Astrocyte of the hippocampus (primary cell): ENCODE measurements at places on chromosomes 7 and 10.

DNA sequence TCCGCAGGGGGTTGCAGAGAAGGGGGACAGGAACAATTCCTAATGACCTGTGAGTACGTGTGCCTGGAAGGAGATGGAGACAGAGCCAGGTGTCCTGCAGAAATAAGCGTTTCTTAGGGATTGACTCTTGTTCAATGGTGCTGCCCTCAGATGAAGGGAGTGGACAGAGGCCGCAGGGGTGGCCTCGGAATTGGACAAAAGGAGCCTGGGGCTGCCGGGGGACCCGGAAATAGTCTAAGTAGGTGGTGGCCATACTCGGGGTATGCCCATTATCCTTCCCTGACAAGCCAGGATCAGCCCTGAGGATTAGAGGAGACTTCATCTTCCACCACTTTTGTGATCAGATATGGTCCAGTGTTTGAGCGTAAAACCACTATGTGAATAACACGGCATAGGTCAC lies 39.2 kb downstream of the ELFN1 start:
- DNase-seq = no peak

DNA sequence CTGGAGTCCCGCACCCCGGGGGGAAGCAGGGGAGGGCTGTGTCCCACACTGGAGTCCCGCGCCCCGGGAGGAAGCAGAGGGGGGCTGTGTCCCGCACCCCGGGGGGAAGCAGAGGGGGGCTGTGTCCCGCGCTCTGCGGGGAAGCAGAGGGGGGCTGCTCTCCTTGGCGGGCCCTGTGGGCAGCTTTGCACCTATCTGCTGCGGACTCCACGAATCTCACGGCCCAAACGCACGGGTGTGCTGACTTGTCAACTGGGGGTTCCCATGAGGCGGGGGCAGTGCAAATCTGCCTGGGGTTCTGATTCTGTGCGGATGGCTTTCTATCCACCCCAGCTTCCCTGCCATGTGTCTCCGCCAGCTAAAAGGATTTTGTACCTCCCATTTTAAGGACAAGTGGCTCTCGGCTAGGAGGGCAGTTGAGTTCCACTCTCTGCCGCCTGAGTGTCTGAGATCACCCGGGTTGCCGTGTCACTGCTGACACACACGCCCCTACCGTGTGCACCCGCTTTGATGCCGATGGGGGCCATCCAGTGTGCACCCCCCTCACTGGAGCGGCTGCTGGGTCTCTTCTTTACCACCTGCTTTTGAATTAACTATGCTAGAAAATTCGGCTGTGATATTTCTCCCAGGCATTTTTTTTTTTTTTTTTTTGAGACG lies 20.5 kb downstream of the GPER1 start:
- DNase-seq = no peak

- no peak for DNase-seq
Observed at GRCh38 chr7:47191876-47192291, 390.0 kb downstream of the TNS3 start.

GRCh38 chr10:86177537-86178155 lies 188.9 kb downstream of the GRID1 start:
- DNase-seq = no peak

DNA sequence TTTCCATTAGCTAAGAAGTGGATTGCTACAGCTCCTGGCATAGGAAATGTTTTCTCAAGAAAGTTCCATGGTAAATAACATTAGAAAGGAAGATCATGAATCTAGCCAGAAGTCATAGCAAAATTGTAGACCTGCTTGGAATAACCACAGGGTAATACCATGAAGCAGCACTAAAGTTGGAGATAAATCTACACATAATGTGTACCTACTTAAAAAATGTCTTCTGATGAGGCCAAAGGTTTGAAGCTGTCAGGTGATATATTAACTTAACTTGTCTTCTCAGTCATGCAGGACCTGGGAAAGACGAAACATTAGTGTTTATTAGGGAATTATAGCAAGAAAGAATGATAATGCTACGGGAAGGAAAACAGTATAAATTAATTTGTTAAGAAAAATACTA lies 6.3 kb downstream of the CISD1 start:
- DNase-seq = no peak

- DNase-seq = peak; percentile 39
Observed at GRCh38 chr7:128217030-128217805, 23.9 kb upstream of the LEP start.

DNA sequence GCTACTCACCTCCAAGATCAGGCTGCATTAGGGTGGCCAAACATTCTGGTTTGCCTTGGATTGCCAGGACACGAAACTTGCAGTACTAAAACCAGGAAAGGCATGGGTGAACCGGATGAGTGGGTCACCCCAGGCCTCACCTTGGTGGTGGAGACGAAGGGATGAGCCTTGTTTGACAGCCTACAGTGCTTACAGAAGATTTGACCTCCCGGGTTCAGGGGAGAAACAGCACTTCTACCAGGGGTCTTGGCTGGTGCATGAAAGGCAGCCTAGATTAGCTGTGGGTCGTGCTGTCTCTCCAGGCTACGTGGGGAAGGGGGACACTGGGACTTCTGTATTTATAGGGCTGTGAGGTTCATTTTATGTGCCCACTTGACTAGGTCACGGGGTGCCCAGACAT lies 469.8 kb downstream of the PLXNA4 start:
- DNase-seq = no peak

DNA sequence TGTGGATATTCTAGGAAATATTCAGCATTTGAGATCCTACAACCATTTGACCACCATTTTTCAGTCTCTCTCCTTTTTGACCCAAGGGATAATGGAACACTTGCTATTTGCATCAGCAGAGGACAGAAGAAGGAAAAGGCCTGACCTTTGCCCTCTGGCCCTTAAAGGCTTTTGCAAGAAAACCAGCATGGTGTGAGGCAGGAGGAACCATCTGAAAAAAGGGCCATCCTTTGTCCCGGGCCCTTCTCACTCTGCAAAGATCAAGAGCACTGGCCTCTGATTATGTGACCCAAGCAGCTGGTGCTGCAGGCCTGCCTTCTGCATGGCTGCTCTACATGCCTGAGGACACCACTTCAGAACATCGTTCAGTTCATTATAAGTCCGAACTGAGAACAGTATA lies 133.3 kb upstream of the STK17A start:
- no peak for DNase-seq

DNA sequence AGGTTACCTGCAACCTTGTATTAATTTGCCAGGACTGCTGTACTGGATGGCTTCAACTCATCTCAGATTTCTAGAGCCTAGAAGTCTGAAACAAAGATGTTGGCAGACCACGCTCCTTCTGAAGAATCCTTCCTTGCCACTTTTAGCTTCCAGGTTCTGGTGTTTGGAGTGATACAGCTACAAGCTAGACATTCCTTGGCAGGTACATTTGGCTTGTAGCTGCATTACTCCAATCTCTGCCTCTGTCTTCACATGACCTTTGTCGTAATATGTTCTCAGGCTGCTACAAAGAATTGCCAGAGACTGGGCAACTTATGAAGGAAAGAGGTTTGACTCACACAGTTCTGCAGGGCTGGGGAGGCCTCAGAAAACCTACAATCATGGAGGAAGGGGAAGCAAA lies 146.3 kb downstream of the GALNT17 start:
- DNase-seq = peak; percentile 35

DNA sequence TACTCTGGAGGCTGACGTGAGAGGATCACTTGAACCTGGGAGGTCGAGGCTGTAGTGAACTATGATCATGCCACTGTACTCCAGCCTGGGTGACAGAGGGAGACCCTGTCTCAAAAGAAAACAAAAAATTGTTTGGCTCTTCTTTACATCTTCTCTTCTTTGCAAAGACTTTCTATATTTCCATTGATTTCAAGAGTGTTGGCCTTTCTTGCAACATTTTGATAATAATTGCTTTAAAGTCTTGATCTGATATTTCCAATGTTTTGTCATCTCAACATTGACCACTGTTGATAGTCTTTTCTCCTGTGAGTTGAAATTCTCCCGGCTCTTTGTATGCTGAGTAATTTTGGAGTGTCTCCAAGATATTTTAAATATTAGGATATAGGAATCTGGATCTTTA lies 17.8 kb upstream of the CLDN4 start:
- no peak for DNase-seq

GRCh38 chr10:78199759-78200158 lies 166.1 kb downstream of the RPS24 start:
- no peak for DNase-seq

DNA sequence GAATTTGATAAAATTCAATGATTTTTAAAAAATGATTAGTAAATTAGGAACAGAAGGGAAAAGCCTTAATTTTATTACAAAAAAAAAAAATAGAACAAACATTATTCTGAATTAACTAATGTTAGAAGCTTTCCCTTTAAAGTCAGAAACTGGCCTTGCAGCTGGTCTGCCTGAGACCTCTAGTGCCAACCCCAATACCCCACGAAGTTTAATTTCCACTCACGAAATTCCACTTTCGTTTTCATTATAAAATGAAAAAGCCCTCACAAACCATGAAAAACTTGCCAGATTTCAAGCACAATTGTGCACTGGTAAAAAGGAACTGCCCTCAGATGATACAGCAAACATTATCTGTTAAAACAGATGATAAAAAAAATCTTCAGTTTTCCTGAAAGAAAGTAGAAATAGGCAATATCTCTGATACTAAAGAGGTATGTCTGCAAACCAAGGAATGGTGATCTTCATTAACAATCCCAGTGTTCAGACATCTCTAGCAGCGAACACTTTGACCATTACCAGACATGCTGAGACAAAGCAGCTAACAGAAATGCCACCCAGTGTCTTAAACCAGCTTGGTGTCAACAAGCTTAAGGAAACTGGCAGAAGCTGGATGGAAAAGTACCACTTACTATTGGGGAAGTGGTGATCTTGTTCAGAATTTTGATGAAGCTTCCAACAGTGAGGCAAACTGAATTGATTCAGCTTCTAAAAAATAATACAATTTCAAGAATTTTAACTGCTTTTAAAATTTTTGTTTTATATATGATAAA lies 80.2 kb downstream of the PALS2 start:
- peak; percentile 16 for DNase-seq
